ENCODE measurements at places on chromosomes 7 and 10.

- DNase-seq, result no peak
Observed at GRCh38 chr7:148939128-148939755, 55.2 kb upstream of the EZH2 start.

DNA sequence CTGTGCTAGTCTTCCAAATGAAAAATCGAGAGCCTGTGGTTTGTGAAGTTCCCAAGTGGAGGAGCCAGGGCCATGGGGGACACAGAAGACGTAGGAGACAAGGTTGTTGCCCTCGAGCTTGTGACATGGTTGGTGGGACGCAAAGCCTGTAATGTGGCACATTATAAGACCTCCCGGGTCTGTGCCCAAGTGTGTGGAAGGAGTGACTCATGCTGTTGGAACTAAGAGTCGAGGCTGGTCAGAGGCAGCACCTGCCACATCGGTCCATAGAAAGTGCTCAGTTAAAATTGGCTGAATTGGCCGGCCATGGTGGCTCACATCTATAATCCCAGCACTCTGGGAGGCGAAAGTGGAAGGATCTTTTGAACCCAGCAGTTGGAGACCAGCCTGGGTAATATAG, 27.0 kb upstream of the PODXL start:
- no peak for DNase-seq

GRCh38 chr7:91916051-91916440, 24.6 kb upstream of the AKAP9 start:
- no peak for DNase-seq

GRCh38 chr7:130141161-130141883, 63.9 kb downstream of the TMEM209 start:
- peak; percentile 52 for DNase-seq

DNA sequence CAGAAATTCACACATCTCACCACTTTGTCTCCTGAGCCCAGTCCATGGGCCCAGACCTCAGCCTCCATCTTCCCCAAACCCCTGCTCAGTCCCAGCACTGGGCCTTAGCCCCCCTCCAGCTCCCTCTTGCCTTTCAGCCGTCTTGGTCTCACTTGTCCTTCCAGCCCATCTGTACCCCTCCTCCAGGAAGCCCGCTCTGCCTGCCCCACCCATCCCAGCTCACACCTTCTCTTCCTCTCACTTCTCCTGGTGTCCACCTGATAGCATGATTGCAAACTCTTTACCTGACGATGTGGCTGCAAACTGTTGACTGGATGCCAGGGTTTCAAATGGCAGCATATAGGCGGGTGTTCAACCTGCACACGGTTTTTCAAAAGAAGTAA, 96.6 kb downstream of the RGS10 start:
- no peak for DNase-seq

DNA sequence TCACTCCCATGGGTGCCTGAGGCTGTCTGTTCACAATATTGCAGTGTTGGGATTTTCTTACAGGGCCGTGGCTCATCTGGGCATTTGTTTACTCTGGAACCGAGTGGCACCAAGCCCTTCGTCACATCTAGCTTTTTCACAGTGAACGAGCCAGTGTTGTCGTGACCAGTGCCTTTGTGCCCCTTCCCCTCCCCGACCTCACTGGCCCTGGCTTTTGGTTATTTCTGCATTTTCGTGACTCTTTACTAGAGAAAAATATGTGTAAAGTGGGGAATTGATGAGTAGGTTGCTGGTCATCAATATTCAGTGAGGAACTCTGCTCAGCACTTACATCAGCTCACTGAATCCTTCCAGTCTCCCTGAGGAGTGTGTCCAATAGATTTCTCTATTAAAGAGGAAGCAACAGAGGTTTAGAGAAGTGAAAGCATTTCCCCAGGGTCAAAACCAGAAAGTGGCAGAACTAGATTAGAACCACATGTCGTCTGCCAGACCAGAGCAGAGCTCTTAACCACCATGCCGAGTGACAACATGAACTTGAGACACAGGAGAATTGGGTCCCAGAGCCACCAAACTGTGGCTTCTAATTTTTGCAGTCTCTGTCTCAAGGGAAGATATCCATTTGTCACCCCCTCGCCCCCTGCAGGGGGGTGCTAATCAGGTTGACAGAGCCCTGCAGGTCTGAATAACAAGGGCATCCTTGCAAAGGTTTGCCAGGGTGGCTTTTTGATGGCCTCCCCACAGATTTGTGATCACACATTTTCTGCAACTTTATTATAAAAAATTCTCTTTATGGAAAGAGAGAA, 125.3 kb downstream of the CHN2 start:
- DNase-seq, result no peak

- DNase-seq, result peak; percentile 82
Observed at GRCh38 chr10:6050801-6051445, 11.2 kb downstream of the IL2RA start.

DNA sequence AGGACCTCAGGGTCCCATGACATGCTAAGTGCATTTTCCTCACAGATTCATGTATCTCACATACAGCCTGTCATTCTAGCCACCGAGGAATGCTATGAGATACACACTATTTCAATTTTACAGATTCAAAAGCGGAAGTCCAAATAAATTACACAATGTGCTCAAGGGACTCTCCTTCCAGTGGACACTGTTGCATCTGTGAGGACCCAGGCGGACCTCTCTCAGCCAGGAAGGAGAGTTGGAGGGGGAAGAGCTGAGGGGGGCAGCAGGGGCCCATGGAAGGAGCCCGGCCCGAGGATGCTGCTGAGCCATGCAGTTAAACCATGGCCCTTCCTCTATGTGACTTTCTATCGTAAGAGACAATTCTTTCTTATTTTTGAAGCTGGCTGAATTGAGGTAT, 93.6 kb downstream of the VOPP1 start:
- DNase-seq, result no peak

DNA sequence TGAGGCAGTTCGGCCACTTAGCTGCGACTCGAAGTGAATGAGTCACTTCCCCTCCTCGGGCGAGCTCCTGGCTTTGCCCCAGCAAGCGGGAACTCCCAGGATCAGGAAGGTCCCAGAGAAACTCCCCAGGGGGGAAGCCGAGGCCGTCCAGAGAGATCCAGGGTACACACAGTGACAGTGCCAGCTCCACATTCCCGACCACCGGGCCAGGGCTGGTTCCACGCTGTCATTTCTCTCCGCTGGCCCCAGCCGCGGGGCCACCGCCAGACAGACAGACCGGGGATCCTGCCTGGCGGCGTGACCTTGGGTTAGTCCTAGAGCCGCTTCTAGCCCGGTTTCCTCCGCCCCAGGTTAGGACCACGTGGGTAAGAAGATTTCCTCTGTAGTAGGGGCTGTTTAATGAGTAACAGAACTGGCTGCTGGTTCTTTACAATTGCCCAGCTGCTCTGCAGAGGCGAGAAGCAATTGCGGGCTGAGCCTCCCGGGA, 463 bp upstream of the UPP1 start:
- peak; percentile 45 for DNase-seq

GRCh38 chr7:50562136-50562535, 3.1 kb downstream of the DDC start:
- peak; percentile 3 for DNase-seq

DNA sequence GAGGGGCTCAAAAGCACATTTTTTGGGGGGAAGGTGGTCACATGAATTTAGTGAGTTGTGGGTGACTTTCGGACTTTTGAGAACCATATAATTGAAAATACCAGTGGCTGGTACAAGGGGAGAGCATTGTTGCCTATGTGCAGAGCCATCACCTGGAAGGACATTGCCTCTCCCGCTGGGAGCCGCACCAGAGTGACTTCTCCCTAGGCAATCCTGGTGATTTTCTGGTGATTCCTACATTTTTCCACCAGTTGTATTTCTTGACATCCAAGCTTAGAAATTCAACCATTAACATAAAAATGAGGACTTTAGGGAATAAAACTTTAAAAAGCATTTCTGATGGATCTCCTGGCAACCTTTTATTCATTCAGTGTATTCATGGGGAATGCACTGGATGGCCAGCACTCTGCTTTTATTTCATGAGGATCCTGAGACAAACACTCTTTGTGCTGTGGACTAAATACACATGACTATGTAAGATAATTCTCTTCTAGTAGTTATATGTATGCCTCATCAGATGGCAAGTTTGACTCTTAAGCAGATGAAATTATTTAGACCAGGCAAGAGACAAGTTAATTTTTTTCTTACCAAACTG, 41.8 kb upstream of the MKI67 start:
- DNase-seq, result no peak

- no peak for DNase-seq
Observed at GRCh38 chr10:89250865-89251408, 638 bp downstream of the LIPA start.

DNA sequence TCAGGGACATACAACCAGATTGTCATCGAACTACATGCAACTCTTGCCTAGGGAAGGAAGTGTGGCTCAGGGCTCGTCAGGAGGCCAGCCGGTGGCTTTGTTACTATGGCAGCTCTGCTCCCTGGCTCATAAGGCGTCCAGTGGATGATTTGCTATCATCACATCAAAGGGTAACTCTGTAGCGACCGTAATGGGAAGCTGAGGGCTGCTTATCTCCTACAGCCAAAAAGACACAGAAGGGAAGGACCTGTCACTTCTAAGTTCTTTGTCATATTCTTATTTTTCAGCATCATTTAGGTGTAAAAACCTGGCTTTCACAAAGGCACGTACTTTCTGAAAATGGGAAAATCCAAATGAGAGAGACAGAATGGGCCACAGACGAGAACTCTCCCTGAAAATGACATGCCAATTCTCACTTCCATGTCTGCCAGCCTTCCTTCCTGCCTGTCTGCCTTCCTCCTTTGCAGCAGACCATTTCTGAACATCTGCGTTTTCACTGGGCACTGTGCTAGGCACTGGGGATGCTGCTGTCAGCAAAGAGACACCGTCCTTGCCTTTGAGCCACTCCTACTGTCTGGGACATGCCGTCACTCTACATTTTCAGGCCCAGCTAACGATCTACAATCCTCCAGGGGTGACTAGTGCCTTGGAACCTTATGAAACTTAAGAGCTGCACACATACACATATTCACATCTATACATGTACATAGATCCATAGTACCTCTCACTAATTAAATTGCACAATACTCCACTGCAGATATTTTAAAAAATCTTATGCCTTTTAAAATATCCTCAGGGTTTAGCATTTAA, 26.9 kb downstream of the ENKUR start:
- no peak for DNase-seq

Measured in GM10248 (cell line).